ENCODE measurements at places on chromosomes 11 and 22.

- no peak for DNase-seq
Measured at GRCh38 chr11:70290361-70291065, 20.0 kb downstream of the PPFIA1 start.

GRCh38 chr11:3057069-3057963, at the start of gene CARS1:
CARS1 (minus strand) TSS chr11:3057423; CDS start chr11:3057367, 56 bp downstream.
- peak; percentile 92 for DNase-seq

GRCh38 chr11:16973338-16973964, 40.8 kb downstream of the PLEKHA7 start:
- no peak for DNase-seq

DNA sequence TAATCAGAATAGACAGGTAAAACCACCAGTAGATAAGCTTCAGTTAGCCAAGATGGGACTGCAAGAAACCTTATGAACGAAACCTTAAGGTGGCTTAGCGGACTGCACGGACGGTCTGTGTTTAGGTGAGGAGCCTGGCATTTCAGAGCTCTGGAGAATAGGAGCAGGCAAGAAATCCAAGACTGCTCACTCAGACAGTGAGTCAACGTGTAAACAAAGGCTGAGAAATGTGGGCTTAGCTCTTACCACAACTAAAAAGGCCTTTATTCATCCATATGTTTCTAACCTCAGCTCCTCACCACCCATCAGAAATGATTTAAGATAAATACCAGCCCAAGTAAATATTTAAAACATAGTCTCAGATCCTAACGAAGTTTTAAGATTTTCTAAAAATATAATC, 657.7 kb downstream of the OPCML start:
- DNase-seq, result no peak

DNA sequence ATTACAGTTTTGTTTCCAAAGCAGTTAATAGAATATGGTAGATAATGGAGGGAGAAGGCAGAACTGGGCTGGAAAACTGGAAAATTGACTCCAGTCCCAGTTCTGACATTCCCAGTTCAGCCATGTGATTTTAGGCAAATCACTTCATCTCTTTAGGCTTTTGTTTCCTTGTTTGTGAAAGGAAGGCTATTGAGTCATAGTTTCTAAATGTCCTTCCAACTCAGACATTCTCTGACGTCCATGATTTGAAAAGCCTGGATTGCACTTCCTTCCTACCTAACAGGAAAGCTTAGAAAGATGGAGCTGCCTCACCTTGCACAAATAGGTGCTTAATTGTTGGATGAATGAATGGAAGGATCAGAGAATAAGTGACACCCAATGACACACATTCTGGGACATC, 19.8 kb upstream of the GALNT18 start:
- DNase-seq, result no peak

All from stimulated activated CD4-positive, alpha-beta T cell treated with anti-CD3 and anti-CD28 coated beads, Interleukin-2, amount 100 ng/mL, for 4 hours (primary cell).